ENCODE measurements at places on chromosomes 6 and 20.
A peak's percentile ranks its signal among the peaks of the same experiment; 100 is the strongest.

GRCh38 chr6:36120539-36120938 lies 9.8 kb upstream of the MAPK13 start:
- no peak for DNase-seq

- no peak for DNase-seq
These were observed 22.7 kb upstream of the NTSR1 start for GRCh38 chr20:62685781-62686555.

GRCh38 chr6:12238219-12238618 lies 51.9 kb upstream of the EDN1 start:
- DNase-seq = no peak

DNA sequence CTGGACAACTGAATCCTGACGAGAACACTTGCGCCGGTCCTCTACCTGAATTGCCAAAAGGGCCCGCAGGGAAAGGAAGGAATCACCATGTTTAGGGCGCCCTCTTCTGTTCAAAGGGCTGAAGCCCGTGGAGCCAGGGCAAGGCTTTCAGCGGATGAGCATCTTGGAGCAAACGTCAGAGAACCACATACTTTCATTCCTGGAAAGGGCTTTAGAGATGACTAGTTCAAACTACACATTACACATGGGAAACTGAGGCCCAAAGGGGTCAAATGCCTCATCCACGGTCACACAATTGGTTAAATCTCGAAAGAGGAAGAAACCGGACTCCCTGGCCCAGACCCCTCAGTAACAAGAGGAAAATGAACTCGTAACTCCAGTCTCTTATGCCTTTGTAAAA lies 11.5 kb upstream of the ZNF133 start:
- peak; percentile 40 for DNase-seq

DNA sequence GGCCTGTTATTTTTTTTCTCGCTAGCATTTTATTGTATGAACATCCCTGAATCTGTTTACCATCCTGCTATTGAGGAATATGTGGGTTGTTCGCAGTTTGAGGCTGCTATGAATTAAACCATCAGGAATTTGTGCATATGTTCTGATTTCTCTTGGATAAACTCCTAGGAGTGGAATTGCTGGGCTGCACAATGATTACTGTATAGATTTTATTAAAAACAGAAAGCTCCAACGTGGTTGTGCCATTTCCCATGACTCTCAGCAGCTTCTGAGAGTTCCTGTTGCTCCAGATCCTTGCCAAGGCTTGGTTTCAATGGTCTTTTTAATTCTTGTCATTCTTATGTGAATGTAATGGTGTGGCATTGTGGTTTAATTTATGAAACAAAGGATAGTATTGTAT lies 75.1 kb downstream of the EDN3 start:
- DNase-seq = no peak

- DNase-seq = no peak
These were observed 93.4 kb upstream of the ARID1B start for GRCh38 chr6:156683821-156684220.

DNA sequence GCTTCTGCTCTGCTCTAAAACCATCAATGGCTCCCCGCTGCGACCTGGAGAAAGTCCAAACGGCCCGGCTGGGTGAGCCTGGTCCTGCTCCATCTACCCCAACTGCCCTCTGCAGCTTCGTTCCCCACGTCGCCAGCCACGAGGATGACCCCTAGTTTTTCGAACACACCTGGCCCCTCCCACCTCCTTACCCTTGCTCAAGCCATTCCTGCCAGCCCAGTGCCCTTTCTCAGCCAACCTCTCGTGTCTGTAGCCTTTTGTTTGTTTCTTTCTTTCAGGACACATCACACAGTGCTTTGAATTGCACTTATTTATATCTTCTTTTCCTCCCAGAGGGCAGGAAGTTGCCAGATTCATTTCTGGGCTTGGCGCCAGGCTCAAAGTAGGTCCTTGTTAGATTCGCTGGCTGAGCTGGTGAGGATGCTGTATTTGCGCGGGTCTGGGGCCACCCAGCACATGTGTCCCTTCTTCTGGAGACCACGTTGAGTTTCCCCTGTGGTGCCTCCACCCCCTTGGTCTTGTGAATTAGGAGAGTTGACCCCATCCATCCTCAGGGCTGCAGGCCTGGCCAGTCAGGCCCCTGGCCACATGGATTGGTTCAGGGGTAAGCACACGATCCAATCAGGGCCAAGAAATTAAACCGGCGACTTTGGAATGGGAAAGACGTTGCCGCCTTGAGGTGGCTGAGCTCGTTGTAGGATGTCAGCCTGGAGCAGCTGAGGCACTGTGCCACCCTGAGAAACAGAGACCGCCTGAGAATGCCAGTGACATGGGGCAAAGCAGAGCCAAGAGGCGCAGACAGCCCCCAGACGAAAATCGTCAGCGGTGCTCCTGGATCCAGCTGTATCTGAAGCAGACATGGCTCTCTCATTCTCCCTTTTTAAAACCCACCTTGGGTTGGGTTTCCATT lies 156.0 kb downstream of the CEBPB start:
- DNase-seq = peak; percentile 63

DNA sequence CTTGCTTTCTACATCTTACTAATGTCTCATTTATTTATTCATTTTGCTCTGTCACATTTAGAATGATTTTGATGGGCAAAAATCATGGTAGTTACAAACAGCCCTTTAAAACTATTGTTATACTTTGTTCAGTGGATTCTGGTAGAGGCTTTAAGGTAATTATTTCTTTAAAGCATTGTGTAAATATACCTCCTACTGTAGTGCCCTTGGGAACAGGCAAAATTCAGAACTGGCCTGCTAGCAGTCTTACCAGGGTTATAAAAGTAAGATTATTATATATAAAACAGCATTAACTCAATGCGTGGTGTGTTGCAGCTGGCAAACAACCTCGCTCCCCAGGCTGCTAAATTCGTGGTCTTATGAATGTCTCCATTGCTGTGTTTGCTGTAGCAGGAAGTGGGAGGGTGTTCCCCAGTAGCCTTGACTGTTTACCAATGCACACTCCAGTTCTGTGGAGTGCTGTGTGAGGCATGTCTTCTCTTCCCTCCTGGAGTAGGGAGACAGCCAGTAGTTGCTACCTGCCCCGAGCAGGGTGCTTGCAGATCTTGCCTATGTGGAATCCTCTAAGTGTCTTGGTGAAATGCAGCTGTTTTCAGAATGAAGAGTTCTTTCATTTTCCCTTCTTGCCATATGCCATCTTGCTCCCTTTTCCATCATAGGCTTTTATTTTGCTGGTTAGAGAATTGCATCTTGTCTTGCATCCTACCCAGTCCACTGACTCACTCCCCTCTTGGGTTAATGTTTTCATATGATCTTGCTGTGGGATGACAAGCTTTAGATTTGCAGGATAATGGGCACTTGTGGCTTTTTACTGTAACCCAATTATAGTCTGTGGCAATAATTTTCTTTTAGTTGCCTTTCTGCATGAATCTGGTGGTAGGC lies 45.3 kb downstream of the IGF2R start:
- no peak for DNase-seq

DNA sequence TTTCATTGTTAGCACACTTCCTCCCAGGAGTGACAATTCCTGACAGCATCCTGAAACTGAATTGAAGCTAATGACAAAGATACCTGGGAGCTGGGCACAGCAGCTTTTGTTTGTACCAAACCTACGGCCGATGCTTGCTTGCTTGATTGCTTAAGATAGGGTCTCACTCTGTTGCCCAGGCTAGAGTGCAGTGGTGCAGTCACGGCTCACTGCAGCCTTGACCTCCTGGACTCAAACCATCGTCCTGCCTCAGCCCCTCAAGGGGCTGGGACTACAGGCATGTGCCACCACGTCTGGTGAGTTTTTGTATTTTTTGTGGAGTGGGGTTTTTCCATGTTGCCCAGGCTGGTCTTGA lies 84.7 kb upstream of the SCP2D1 start:
- DNase-seq = no peak
